ENCODE measurements at places on chromosomes 1 and 21.

DNA sequence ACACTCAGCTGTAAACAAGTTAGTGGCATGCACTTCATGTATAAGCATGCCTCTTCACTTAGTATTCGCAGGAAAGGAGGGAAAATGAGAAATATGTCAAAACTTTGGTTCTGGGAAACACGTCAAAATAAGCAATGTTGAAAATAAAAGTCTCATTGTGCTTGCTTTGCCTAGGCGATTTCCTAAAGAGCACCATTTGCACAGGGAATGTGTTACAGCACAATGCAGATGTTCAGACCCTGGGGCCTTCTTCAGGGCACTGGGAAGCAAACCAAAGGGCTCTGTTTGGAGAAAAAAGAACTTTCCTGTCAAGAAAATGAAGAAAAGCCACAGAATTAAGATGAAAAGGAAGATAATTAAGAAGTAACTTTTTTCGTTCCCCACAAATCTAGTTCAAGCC, 98.6 kb upstream of the PLD5 start:
- DNase-seq, result no peak

GRCh38 chr1:160415696-160416290, 15.4 kb downstream of the VANGL2 start:
- DNase-seq, result no peak

- DNase-seq, result no peak
Observed at GRCh38 chr1:215508311-215508710, 58.8 kb upstream of the KCTD3 start.

GRCh38 chr1:245999697-246000637, 507.1 kb downstream of the SMYD3 start:
- no peak for DNase-seq

DNA sequence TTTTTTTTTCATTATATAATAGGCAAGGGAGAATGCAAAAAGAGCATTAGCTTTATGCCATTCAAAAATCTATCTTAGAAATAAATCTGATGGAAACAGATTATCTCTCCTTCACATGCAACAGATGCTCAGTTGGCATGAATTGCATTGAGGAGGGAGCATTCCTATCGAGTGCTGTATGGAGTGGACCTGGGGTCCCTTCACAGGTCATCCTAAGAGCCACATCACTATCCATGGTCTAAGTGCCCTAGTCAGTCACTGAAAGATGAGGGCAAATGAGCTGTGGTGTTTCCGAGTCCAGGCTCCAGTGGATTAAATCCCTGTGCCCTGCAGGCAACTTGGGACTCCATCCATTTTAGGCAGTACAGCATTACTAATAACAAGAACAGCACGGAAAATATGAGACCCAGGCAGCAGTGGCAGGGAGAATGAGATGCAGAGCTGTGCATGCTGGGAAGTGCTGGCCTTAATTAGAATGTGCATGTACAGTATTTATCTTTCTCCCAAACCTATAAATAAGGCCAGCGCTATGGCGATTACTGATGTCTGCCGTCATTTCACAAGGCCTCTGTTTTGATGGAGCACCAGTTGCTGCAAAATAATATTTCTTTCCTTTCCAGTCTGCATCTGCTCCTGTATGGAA, 512.3 kb upstream of the PLXNA2 start:
- DNase-seq, result no peak

GRCh38 chr1:172325531-172325930, 95.0 kb upstream of the C1orf105 start:
- no peak for DNase-seq

DNA sequence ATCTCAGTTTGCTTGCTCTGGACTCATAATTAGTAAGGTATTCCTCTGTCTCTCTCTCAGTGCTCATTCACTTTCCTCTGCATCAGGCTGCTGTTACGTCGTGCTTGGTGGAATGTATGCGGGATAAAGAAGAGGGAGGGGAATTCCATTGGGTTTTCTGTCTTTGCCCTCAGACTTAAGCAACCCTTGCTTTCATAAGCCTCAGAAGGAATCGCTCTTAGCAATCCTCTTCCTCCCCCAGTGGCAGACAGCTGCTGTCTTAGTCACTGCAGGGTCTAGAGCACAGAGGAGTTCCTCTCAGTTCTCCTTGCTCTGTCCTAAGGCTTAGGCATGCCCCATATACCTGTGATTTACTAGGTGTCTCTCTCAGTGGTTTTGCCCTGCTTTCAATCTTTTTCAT, 19.1 kb upstream of the NTMT2 start:
- DNase-seq, result no peak

DNA sequence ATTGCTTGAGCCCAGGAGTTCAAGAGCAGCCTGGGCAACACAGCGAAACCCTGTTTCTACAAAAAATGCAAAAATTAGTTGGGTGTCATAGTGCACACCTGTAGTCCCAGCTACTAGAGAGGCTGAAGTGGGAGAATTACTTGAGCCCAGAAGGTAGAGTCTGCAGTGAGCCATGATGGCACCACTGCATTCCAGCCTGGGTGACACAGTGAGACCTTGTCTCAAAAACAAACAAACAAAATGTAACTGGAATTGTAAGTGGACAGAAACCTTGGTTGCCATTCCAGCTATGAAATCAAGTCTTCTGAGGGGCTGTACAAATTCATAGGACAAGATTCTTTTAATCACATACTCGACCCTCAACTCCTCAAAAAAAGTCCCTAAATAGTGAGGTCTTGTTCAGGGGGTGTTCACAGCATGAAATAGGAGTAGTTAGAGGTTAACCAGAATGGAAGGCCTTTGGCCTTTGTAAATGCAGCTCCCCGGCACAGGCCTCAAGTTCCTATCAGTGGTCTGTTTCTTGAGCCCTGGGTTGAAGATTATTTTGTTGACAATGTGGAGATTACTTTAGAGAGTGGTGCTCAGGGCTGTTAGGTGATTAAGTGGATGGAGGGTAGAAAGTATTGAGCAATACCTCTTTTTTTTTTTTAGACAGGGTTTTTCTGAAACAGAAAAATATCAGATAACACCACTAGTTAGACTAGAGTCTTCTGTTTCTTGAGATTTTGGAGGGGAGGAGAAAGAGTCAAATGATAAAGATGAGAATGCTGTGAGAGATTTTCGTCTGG, 138.7 kb upstream of the ZNF648 start:
- DNase-seq, result no peak

DNA sequence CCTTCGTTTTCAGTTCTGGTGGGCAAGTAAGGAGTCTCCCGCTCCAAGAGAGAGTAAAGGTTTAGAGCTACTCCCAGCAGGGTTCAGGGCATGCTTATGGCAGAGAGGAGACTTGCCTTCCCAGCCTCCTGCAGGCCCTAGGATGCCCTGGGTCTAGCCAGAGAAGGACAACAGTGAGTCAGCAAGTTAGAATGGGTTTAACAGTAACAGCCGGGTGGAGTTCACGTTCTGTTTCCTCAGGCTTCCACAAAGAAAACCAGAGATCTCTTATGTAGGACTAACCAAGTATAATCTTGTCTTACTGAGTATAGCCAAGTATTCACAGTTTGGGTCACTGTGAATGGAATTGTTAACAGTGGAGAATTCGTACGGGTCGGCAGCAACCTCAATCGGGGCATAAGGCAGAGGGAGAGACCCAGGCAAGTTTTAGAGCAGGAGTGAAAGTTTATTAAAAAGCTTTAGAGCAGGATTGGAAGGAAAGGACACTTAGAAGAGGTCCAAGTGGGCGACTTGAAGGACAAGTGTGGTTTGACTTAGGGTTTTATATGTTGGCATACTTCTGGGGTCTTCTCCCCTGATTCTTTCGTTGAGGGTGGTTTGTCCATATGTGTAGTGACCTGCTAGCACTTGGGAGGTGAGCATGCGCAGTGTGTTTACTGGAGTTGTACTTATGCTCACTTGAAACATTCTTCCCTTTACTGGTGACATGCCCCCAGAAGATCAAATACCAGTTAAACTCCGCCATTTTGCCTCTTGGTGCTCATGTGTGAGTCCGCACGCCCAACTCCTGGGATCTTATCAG, 4.5 kb downstream of the OVAAL start:
- DNase-seq, result no peak

DNA sequence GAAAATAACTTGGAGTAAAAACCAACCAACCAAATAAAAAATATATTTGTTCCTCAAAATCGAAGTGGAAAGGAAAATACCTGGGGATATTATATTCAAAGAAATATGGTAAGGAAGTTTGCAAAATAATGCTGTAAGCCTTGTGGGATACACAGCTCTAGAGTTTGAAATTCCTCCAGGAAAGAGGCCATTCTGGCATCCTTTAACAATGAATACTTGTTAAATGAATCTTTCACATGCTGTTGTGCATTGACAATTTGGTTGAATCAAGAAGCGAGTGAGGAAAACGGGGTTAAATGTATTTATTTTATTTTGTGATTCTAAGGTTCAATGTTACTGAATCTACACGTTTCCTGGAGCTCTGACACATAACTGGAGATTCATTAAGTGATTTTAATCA, 30.5 kb upstream of the NTNG1 start:
- DNase-seq, result no peak

DNA sequence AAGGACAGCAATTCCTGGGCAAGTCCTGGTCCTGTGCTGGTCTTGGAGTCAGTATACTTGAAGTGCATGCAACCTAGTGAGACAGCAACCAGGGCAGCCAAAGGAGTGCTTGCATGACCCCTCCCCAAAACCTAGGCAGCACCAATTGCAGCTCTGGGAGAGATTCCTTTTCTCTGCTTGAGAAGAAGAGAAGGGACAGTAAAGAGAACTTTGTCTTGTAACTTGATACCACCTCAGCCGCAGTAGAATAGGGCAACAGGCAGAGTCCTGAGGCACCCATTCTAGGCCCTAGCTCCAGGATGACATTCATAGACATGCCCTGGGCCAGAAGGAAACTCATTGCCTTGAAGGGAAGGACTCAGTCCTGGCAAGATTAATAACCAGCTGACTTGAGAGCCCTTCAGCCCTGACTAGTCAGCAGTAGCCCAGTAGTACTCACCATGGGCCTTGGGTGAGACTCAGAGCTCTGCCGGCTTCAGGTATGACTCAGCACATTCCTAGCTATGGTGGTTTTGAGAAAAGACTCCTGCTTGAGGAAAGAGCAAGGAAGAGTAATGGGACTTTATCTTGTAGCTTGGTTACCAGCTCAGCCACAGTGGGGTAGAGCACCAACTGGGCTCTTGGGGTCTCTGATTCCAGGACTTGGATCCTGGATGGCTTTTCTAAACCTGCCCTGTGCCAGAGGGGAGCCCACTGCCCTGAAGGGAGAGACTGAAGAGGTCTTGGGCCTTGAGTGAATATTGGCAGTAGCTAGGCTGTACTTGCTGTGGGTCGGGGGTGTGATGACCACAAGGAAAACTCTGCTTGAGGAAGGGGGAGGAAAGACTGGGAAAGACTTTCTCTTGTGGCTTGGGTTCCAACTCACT, 51.7 kb upstream of the ACADM start:
- DNase-seq, result no peak

DNA sequence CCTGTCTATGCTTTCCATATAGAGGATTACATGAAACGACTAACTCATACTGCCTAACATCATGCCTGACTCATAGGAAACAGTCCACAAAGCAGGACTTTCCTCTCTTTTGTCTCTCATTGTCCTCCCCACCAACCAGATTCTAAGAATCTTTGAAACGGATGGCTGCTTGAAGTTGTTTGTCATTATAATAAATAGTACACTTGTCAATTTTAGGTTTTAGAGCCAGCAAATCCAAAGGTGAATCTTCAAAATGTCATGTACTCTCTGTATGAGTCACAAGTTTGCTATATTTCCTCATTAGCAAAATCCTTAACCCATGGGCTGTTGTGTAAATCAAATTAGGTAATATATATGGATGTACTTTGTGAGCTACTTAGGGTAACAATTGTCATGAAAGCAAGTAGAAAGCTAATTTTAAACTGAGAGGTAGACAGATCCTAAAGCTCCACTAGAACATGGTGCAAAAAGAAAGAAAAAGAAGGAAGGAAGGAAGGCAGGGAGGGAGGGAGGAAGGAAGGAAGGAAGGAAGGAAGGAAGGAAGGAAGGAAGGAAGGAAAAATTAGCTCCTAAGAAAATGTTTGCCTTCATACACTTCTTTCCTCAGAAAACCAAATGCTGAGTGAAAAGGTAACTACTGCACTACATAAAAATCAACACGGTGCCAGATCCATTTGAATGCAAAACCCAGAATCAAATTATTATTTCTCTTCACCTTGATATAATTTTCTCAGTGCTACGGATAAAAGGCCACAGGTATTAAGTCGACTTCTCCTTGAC, 129.5 kb upstream of the PRMT6 start:
- DNase-seq, result no peak

DNA sequence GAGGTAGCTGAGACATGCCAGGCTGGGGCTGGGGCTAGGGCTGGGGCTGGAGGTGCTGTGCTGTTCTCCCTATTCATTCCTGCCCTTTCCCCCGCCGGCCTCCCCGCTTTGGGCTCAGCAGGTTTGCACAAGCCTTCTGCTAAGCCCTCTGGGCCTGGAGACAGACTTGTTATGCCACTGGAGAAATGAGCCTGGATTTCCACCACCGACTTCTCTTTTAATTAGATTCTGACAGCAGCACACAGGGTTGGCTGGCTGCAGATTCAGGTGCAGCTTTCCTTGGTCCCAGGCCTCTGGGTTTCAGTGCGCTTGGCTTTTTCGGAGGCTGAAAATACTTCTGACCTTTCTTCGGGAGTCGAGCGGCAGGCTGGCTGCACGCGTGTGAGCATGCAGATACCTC, 71.5 kb upstream of the ACTL8 start:
- DNase-seq, result no peak

GRCh38 chr1:109877317-109877771, 33.3 kb upstream of the CSF1 start:
- peak; percentile 89 for DNase-seq

- DNase-seq, result no peak
Observed at GRCh38 chr1:170377440-170377839, 154.5 kb upstream of the GORAB start.

- DNase-seq, result no peak
Observed at GRCh38 chr1:22618056-22618455, 18.4 kb upstream of the C1QA start.

- no peak for DNase-seq
Observed at GRCh38 chr1:866095-866494, 57.6 kb upstream of the SAMD11 start.

DNA sequence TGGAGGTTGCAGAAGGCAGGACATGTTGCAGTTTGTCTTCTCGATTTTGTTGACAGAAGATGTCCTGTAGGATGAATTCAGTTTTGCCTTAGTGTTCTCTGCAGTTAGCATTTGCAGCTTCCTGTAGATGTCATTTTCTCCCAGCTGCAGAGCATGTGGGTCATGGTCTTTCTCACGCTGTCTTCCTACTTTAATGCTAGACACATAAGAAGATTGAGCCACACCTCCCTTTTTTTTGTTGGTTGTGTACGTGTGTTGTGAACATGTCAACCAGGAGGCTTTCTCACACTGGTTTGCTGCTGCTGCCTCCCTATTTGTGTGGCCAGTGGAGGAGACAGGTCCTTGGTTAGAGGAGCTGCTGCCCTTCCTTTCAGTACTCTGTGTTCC, 110.7 kb downstream of the VPS13D start:
- no peak for DNase-seq

GRCh38 chr1:63859480-63860275, 85.9 kb downstream of the ROR1 start:
- no peak for DNase-seq

GRCh38 chr1:55425310-55425930, 210.3 kb upstream of the USP24 start:
- no peak for DNase-seq

DNA sequence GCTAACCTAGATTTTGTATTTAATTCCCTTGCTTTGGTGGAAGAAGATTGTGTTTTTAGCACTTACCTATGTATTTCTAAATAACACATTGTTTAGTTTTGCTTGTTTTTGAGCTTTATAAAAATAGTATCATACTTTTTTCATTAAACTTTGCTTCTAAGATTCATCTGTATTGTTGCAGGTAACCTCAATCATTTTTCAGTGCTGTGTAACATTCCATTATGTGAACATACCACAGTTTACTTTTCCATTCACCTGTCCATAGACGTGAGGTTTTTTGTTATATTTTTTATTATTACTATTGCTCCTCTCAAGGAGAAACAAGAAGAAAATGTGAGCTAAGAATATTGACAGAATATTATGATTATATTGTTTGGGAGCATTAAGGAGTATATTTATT, 15.2 kb upstream of the PLEKHO1 start:
- DNase-seq, result no peak

Measured in ascending aorta (tissue), 2 donors.